ENCODE measurements at places on chromosomes 12 and 14.

GRCh38 chr12:96121271-96121711 lies 72.9 kb upstream of the ELK3 start:
- peak; percentile 40 for DNase-seq

DNA sequence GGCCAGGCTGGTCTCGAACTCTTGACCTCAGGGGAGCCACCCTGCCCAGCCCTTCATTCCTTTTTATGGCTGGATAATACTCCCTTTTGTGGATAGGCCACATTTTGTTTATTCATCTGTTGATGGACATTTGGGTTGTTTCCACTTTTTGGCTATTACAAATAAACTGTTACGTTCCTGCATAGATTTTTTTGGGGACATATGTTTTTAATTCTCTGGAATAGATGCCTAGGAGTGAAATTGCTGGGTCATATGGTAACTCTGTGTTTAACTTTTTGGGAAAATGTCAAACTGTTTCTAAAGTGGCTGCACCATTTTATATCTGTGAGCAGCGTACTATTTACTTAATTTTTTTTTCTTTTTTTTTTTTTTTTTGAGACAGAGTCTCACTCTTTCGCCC lies 9.8 kb downstream of the KMT5A start:
- no peak for DNase-seq

GRCh38 chr14:103542605-103543088 lies 13.7 kb downstream of the TRMT61A start:
- DNase-seq: no peak

- DNase-seq: no peak
Measured at GRCh38 chr12:64585104-64585503, 25.2 kb upstream of the RASSF3 start.

- no peak for DNase-seq
Measured at GRCh38 chr14:77313371-77313770, 7.3 kb downstream of the POMT2 start.

DNA sequence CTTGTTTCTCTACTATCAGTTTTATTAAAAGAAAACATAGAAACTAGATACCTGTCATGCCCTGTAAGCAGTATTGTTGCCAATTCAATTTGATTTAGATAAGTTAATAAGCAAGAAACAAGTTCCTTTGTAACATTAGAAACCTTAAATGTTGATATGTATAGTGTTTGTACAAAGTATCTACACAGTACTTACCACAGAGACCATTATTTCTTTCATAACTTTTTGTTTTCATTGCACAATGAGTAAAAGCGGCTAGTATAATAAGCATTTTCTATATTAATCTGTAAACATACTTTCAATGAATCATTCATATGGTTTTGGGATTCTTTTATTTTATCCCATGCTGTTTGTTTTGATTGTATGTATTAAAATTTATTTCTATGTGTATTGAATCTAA lies 305.1 kb downstream of the TTC6 start:
- no peak for DNase-seq

DNA sequence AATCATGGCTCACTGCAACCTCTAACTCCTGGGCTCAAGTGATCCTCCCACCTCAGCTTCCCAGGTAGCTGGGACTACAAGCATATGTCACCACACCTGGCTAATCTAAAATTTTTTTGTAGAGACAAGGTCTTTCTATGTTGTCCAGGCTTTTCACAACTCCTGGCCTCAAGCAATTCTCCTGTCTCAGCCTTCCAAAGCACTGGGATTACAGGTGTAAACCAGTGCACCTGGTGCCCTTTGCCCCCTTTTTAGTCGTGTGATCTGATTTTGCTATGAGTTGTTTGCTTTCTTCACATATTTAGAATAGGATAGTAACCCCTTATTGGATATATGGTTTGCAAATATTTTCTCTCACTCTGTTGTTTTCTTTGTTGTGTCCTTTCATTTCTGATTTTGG lies 1.7 kb upstream of the RAD52 start:
- no peak for DNase-seq

DNA sequence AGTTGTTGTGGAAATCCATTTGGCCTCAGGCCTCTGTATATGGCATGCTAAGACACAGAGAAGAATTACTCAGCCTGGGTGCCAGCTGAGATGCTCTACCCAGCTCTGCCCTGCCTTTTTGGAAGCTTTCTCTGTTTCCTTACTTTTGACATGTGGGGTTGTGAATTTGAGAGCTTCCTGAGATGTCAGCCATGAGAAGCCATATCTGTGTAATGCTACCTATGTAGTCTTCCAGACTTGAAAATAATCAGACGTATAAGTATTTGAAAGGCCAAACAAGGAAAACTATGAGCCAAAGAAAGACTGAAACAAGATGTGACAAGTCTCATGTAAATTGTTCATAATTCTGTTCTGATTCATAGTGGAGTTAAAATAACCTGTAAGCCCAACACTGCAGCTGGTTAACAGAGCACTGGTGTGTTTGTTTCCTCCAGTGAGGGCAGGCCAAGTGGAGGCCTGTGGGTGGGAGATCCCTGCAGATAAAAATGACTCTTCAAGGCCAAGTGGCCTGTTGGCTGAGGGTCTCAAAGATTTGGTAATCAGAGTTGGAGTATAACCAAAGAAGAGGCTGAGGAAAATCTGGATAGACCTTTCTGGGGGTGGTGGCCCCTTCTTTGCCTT lies 94.0 kb downstream of the TMX1 start:
- DNase-seq: no peak

DNA sequence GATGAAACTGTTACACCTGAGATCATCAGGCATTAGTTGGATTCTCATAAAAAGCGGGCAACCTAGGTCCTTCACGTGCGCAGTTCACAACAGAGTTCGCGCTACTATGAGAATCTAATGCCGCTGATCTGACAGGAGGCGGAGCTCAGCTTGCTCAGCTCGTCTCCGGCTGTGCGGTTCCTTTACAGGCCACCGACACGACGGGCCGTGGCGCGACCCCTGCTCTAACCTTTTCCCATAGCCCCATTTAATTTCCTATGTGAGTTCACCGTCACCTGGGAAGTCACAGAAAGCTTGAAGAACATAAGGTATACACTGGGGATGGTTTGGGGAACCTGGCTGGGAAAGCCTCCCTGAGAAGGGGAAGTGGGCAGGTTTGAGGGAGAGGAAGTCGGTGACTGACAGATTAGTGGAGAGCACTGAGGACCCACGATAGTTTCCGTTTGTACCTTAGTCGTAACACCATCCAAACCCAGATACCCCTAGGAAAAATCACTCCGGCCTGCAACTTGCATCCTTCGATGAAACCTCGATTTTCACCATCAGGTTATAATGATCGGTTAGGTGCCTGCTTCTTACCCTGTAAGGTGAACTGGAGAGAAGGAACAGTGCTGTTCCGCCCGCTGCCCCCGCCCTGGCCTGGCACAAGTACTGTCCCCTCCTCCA lies 2.8 kb upstream of the AAAS start:
- peak; percentile 36 for DNase-seq

GRCh38 chr12:97567619-97568110 lies 105.1 kb downstream of the RMST start:
- no peak for DNase-seq

DNA sequence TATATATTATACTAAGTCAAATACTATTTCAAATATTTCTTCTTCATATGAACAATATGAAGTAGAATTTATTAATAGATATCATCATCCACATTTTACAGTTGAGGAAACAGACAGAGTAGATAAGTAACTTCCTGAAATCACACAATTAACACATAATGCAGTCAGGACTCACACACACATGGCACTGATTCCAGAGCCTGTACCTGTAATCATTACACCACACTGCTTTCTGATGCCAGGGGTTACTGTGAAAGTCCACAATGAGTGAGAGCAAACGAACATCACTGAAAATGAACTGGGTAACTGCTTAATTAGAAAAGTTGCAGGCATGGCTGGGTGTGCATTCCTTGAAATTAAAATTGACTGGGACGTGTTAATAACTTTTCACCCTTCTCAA lies 169.3 kb upstream of the IFNG-AS1 start:
- DNase-seq: no peak
